Stimulated activated CD8-positive, alpha-beta memory T cell treated with anti-CD3 and anti-CD28 coated beads, Interleukin-7, amount 100 ng/mL, for 48 hours (primary cell): ENCODE measurements at places on chromosomes 6 and 20.
A peak's percentile ranks its signal among the peaks of the same experiment; 100 is the strongest.

DNA sequence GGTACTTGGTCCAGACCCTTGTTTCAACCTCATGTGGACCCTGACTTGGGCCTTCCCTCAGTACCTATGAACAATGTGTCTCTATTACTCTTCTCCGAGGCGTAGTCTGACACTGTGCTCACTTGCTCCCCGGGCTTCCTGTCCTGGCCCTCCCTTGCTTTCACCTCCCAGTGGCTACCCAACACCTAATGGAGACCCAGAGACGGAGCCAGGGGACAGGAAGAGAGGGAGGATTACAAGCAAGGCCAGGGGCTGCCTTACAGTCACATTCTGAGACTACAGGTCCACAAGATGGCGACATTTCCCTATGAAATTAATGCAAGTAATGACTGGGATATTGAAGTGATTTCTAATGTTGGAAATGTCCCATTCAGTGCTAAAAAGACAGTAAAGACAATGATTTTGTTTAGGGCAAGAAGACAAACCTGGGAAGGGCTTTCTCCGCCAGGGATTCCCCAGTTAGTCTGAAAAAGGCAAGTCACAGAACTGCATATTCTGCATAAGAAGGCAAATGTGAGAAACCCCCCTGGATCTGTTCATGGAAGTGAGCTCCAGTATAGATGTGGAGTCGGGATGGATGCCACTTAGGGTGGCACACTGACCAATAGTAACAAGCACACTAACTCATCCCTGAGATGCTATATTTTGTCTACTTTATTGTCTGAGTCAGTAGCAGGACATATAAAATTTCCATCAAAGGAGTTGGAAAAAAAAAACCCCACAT is 44.0 kb upstream of the ZBTB24 start:
- DNase-seq, result peak; percentile 15

GRCh38 chr6:99030915-99031314 is 83.2 kb upstream of the FBXL4 start:
- no peak for DNase-seq

- DNase-seq, result no peak
These were observed 95.6 kb downstream of the SYCP2 start for GRCh38 chr20:59837623-59838394.

- DNase-seq, result no peak
These were observed 59.9 kb upstream of the MAP7 start for GRCh38 chr6:136609873-136610706.

- DNase-seq, result no peak
These were observed 37.1 kb downstream of the RNF144B start for GRCh38 chr6:18424201-18424600.

GRCh38 chr6:110748453-110748852 is 66.8 kb downstream of the CDK19 start:
- DNase-seq, result no peak

GRCh38 chr6:40848038-40848437 is 191.0 kb downstream of the UNC5CL start:
- no peak for DNase-seq

- DNase-seq, result no peak
These were observed 26.7 kb upstream of the IRF4 start for GRCh38 chr6:364609-365540.

- DNase-seq, result no peak
These were observed 7.4 kb downstream of the POU3F2 start for GRCh38 chr6:98841621-98842341.

- DNase-seq, result no peak
These were observed 82.8 kb downstream of the CD40 start for GRCh38 chr20:46200582-46201570.

DNA sequence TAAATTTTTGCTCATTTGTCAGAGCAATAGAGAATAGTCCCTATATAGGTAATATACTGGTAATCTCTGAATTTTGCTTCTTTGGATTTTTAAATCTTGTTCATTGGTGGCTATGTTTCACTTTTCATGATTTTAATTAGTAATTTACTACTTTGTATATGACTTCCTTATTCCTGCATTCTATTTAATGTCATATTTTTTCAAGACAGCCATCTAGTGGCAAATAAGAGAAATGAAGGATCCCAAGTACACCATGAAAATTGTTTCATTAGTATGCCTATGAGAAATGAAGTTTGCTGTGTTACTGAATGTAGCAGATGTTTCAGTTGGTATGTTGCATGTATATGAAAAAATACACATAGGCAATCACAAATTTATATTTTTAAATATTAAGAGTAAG is 82.4 kb downstream of the ZNF292 start:
- no peak for DNase-seq

- DNase-seq, result no peak
These were observed 192.3 kb downstream of the TMEM200A start for GRCh38 chr6:130558131-130558530.

DNA sequence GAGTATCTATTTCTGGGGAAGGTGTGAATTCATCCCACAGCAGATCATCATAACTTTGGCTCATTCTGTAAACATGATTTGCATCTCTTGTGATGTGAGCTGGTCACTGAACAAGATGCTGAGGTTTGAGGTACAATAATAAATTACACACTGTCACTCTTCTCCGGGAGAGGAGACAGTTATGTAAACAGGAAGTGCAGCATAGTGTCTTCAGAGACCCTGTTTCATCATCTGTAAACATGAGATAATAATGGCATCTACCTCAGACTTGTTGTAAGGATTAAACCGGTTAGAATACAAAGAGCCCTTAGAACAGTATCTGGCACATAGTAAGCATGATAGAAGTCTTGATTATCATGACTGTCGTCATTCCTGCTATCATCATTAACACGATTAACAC is 125.2 kb downstream of the TBC1D7 start:
- no peak for DNase-seq

DNA sequence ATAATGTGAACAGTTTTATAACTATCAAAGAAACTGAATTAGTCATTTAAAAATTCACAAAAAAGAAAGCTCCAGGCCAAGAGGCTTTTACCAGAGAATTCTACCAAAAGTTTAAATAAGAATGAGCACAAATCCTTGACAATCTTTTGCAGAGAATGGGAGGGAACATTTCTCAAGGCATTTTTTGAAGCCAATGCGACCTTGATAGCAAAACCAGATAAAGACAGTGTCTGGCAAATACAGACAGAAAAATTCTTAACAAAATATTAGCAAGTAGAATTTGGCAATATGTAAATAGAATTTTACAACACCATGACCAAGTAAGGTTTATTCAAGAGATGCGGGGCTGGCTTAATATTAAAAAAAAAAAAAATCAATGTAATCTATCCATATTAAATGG is 41.7 kb downstream of the RNF24 start:
- DNase-seq, result no peak

- no peak for DNase-seq
These were observed 143.7 kb downstream of the SYNDIG1 start for GRCh38 chr20:24612799-24613775.

DNA sequence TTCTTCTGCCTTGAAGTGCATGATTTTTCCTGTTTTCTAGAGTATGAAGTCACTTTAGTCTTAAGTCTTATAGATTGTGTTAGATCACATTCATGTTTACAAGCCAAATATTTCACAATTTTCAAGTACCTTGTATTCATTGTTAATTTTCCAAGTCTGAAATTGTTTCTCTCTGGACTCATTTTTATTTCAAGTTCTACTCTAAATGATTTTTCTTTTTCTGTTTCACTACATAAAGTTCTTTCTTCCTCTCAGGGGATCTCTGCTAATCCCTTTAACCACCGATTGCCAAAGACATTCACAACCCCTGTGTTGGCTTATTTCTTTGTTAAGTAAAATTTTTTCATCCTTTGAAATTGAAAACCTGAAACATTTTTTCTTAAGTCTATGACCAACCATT is 805.7 kb downstream of the KIF16B start:
- no peak for DNase-seq

DNA sequence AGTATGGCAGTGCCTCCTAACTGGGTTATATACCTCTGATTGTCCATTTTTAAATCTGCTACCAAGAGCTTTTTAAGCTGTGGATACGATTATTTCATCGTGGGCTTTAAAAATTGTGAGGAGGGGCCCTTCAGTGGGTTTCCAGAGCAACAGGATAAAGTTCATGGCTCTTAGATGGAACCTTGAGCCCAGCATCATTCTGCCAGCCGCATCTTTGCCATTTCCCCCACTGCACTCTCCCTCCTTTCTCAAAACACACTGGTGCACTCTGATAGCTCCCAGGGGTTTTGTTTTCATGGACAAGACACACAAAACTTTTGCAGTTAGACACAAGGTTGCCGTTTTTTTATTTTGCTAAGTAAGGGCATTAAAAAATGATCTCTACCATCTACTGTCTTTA is 54.1 kb downstream of the RREB1 start:
- DNase-seq, result no peak

GRCh38 chr6:36242626-36243025 is 27.2 kb upstream of the PNPLA1 start:
- DNase-seq, result no peak

DNA sequence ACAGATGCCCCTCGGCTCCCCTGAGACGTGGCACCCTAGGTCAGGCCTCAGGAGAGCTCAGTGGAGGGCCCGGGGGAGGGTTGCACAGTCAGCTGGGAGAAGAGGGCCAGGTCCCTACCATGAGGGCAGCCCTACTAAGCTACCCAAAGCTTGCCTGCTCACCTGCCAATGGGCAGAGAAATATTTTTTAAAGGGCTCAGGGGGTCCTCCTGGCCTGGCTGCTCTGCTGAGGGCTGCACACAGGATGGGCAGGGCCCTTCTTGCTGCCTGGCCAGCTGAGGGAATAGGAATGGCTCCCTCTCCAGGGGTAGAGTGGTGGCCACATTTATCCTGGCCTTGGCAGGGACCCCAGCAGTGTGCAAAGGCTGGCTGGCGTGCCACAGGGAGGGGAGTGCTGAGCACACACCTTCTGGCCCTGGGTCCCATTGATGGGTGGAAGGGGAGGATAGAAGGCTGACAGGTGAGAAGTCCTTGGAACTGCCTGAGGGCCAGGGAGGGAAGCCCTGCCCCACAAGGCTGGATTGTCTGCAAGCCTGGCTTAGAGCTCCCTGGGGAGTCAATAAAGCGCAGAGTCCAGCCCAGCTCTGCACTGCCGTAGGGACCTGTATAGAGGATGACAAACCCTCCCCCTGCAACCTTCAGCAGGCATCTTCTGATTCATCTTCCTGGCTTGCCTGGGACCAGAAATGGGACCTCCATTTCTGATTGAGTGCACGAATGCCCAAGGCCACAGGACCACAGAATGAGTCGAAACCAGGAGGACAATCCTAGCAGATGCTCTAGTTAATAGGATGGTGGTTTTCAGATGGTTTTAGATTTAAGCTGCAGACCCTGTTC is 62.1 kb downstream of the NOL4L start:
- DNase-seq, result no peak

DNA sequence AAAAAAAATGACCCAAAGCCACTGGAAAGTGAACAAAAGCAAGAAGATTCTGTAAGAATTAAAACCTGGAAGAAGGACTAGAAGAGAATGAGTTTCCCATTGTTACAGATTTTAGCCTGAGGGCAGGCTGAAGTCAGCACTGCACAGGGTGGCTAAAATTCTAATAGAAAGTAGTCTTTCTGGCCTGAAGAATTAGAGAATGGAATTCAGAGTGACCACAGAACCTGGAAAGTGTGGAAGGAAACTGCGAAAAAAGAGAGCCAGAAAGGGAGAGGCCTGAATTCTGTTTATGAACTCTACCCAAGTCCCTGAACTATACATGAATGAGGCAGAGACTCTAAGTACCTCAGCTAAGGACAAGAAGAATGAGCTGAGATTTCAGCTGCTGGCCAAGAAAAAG is 38.9 kb upstream of the FILIP1 start:
- no peak for DNase-seq

DNA sequence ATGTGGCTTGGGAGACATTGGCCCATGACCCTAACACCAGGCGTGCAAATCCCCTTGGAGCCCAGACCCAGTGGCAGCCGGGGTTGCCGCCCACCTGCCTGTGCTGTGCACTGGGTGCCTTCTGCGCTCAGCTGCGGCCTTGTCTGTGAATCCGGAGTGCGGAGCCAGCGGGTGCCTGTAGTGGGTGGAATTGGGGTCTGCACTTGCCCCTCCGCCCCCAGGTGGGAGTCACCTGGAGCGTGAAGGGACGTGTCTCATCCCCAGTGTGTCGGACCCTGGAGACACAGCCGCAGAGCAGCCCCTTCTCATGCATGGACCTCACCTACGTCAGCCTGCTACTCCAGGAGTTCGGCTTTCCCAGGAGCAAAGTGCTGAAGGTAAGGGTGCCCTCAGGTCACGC is 22.9 kb upstream of the PYGB start:
- DNase-seq, result no peak

- DNase-seq, result no peak
These were observed 12.1 kb upstream of the TAGAP start for GRCh38 chr6:159056899-159057298.

GRCh38 chr6:54775576-54775975 is 71.0 kb upstream of the FAM83B start:
- DNase-seq, result no peak

DNA sequence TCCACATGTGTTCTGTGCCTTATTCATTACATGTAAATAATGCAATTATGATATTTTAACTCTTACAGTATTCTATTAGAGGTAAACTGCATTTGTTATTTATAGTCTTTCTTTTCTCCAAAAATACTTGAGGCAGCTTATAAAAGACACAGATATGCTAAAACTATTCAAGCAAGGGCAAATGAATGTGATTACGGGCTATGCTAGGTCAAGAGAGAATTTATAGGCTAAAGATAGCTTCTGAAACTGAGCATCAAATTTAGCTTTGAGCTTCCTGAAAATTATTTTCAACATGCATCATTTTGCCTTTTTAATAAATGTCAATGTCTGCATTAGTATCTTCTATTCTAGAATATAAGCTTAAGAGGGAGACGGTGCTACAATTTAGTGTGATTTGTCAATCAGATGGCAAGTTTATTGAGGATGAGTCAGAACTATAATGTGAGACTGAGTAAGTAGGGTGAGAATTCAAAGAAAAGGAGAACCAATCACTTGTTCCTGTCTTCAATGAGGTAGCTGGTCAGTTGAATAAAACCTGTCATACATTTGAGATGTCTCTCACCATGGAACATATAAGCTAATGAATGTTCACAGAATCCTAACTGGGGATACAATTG is 669.4 kb upstream of the CITED2 start:
- no peak for DNase-seq

DNA sequence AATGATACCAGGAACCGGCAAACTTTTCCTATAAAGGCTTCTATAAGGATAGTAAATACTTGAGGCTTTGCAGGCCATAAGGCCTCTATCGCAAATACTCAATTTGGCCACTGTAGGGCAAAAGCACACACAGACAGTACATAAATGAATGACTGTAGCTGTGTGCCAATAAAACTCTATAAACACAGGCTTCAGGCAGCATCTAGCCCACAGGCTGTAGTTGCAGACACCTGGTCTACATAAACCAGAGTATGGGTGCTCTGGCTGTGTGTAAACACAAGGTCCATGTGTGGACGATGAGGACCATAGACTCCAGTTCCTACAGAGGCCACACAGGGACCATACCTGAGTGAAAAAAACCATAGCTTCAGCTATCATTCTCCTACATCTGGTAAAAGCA is 52.2 kb downstream of the ZMYND8 start:
- DNase-seq, result no peak
